ENCODE measurements at places on chromosomes 5 and 9.

DNA sequence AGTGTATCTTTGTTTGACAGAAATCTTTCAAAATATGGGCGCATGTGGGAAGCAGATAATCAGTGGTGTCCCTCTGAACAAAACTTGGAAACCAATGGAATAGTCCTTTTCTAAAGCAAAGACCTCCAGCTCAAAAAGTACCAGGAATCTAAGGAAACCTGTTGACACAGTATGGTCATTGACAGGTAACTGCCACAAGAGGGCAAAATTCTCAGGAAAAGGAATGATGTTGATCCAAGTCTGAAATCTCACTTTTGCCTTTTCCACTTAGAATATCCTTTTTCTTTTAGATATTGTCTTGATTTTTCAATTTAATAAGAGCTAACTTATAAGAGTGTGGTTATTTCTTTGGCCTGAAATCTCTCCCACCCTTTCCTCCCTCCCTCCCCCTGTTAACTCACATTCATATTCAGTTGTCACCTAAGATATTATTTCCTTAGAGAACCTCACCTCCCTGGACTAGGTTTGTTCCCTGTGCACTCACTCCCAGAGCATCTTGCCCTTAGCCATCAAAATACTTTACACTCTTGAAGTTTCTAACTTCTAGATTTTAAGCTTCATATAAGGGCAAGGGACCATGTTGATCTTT is 59.0 kb upstream of the BARX1 start:
- DNase-seq = peak; percentile 23

DNA sequence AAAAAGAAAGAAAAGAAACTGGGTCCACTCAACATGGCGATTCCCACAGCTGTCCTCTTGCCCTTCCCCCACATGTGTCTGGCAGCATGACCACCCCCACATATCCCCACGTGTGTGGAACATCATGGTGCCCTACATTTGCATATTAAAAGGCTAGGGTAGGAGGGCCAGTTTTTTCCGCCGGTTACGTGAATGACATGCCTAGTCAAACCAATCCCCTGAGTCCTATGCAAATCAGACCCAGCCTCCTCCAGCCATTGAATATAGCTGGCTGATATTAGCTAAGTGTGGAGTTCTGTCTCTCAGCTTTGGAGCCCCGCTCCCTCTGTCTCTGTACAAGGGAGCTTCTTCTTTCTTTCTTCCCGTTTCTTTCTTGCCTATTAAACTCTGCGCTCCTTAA is 33.0 kb upstream of the CCDC112 start:
- DNase-seq = no peak

DNA sequence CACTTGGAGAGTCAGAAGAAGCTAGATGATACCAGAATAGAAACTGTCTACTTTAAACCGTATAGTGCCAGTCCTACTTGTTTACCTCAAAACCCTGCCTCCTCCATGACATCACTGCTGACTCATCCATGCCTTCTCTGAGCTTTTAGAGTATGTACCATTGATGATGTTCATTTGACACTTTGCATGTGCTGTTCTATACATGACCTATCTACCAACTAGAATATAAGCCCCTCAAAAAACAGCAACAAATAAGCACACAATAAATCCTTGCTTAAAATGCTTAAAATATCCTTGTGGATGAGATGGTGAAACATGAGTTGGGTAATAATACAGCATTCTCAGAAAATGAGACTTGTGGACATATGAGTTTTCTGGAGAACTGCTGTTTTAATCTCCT is 2.6 kb downstream of the CTNNAL1 start:
- peak; percentile 49 for DNase-seq

- DNase-seq = no peak
These were observed 7.1 kb downstream of the MED10 start for GRCh38 chr5:6371079-6371810.

DNA sequence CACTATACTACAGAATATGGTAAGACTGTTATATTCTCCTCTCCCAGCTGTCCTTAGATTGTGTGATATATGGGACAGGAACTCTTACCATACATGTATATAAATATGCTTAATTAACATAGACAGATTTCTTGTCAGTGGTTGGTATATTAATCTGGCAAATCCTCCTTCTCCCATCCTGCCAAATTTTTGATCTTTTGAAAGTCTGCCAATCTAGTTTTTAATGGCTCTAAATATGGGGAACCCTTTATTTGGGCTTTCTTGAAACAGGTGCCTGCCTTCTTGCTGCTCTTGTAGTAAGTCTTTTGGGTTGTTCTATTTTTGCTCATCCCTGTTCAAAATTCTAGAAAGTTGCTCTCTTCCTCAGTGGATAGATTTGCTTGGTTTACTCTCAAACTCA is 63.5 kb downstream of the SPATA31D1 start:
- DNase-seq = no peak

GRCh38 chr5:439636-440035 is 3.3 kb upstream of the EXOC3 start:
- DNase-seq = no peak

DNA sequence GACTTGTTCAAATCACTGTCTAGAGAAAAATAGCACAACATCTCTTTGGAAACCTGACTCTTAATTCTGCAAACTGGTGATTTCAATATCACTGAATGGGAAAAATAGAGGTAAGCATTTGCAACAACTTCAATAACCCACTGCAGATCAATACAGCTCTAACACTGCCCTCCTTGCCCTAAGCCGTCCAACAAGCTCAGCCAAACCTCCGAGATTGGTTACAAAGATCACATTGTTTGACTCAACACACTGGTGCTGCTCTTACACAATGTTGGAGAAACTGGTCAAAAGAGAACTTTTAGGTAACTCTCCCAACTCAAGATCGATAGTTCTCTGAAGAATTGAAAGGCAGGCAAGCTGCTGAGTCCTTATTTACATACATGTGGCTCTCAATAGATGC is 150.4 kb downstream of the SPOCK1 start:
- no peak for DNase-seq

GRCh38 chr5:33462456-33462855 is 21.7 kb downstream of the TARS1 start:
- DNase-seq = no peak

DNA sequence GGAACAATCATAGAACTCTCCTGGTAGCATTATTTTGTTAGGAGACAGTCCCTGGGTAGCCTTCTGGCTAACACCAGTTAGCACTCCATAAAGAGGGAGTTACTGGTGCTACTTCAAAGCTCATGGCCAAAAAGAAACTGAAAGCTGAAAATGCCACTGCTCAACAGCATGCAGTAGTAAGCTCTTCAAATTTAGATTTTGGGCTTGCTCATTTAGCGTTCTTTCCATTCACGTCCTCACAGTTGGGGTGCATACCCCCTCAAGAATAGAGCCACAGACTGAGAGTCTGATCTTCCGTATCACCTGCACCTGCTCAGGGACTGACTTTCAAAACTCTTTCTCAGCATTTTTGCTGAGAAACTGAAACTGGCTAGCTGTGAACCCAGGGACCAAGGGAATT is 24.7 kb downstream of the NTRK2 start:
- no peak for DNase-seq

- DNase-seq = no peak
These were observed 626.5 kb downstream of the DMRTA1 start for GRCh38 chr9:23073136-23073535.

- no peak for DNase-seq
These were observed 703.0 kb upstream of the NUDT12 start for GRCh38 chr5:104265531-104266140.

- DNase-seq = no peak
These were observed 8.7 kb downstream of the TRIM36 start for GRCh38 chr5:115160975-115161475.

- DNase-seq = no peak
These were observed 24.9 kb upstream of the SLC25A51 start for GRCh38 chr9:37928552-37929430.

GRCh38 chr5:112355058-112355685 is 63.9 kb downstream of the EPB41L4A start:
- DNase-seq = no peak

- DNase-seq = no peak
These were observed 534 bp downstream of the SRFBP1 start for GRCh38 chr5:121962347-121962670.

GRCh38 chr5:133245191-133246052 is 193.6 kb downstream of the HSPA4 start:
- peak; percentile 97 for DNase-seq

DNA sequence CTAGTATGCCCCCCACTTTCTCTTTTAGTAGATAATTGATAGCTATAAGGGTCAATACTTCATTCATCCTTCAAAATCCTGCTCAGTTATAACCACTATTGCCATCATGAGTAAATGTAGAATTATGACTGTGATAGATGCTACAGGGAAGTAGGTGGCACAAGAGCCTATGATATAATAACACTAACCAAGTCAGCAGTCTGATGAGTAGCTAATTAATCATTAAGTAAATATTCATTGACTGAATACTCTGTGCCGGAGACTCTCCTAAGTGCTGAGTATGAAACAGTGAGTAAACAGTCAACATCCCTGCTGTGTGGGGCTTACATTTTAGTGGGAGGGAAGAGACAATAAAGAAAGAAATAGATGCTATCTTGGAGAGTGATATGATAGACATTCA is 430.3 kb upstream of the ZNF462 start:
- peak; percentile 45 for DNase-seq

GRCh38 chr5:137734331-137734730 is 1.6 kb downstream of the KLHL3 start:
- DNase-seq = peak; percentile 17
